ENCODE measurements at places on chromosomes 7 and 10.

DNA sequence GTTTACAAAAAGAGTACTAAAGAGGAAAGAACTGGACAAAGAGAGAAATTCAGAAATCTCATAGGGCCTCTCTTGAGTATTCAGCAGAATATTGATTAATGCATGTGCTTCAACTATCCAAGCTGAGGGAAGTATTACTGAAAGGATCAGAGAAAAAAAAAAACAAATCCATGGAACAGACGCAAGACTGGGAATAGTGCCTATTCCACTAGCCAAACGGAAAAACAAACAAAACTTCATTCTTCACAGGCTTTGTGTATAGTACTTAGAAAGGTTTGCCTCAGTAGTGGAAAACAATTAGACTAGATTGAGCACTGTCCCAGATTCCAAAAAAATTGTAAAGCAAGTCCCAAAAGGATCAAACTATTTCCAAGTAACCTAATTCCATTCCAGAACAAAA is 106.2 kb downstream of the TFEC start:
- no peak for DNase-seq

- DNase-seq = no peak
These were observed 327.4 kb downstream of the PLXNA4 start for GRCh38 chr7:132248841-132249240.

DNA sequence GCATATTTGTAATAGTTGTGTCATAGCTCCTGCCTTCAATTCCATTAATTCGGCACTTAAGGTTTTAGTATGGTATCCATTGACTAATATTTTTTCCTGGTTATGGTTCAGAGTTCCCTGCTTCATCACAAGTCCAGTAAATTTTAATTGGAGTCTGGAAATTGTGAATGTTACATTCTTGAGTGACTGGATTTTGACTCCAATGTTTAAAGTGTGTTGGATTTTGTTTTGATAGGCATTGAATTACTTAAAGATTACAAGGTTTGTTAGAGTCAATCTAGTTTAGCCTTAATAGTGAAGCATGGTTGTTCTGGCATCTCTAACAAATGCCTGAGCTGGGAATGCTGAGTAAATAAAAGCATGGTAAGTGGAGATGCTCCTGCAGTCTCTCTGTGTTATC is 326.6 kb upstream of the IGFBP3 start:
- DNase-seq = no peak

GRCh38 chr7:24216576-24217125 is 67.3 kb upstream of the NPY start:
- no peak for DNase-seq

Data from heart left ventricle (tissue), 16 donors.